ENCODE measurements at places on chromosomes 4 and X.

GRCh38 chr4:78031417-78031950 is 25.6 kb upstream of the FRAS1 start:
- DNase-seq = no peak

- no peak for DNase-seq
Measured at GRCh38 chrX:77786365-77786680, 307 bp upstream of the ATRX start.

DNA sequence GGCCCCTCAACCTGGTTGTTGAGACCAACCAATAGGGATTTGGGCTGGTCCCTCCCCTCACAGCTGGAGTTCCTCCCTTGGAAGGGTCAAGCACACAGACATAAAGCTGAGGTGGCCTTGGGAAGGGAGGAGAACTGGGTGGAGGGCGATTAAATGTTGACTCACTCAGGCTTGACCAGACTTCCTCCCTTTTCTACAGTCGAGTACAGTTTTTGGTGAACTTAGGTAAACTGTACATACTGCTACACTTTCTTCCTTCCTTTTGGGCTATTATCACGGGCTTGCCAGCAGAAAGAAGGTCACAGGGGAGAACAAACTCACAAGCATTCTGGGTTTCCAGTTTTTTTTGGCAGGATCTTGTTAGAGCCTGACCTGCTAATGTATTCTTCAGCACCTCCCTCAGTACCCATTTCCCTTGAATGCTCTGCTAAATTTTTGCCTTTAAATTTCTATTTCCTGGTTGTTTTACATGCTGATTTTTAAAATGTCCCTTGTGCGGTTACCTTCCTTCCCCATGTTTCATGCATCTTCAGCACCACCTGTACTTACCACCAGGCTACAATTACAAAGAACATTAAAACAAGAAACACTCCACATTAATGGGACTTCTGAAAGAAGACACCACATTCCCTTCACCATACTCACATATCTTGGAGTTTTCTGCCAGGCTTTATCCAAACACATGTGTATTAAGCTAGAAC is 135.2 kb upstream of the RASGEF1B start:
- DNase-seq = peak; percentile 37

DNA sequence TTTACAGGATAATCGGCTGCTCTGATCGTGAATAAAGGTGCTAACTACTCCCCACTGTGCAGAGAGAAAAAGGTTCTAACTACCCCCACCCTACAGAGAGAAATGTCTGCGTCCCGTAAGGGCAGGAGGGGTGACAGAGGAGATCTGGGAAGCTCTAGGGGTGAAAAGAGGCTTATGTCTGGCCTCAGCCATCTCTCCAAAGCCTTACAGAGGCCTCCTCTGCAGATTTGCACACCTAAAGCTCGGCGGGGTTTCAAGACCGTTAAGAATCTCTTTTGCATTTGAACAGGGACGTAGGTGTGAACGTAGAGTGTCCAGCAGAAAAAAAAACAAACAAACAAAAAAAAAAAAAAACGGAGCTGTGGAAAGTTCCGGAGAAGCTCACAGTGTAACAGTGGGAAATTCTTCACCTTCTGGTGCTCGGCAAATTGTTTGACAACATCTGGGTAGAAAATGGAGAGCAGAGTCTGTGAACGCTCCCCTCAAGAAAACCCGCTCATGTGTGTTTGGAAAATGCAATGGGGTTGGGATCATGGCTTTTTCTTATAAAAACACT is 161.0 kb downstream of the SHOX start:
- DNase-seq = no peak

GRCh38 chrX:33188286-33188685 is 23.1 kb downstream of the DMD start:
- no peak for DNase-seq

DNA sequence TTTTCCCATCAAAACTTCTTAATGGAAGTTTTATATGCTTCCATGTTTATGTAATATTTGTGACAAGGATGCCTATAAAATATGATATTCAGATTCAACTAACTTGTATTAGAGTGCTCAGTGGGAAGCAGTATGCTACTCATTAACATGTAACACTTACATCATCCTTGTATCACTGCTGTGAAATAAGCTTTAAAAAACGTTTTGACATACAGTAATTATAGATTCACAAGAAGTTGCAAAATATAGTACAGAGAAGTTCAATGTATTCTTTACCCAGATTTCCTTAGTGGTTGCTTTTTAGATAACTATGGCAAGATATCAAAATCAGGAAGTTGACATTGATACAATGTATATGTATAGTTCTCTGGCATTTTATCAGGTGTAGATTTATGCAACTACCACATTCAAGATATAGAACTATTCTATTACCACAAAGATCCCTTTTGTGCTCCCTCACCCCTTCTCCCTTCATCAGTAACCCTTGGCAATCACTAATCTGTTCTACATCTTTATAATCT is 56.3 kb downstream of the DTHD1 start:
- DNase-seq = no peak

- no peak for DNase-seq
Measured at GRCh38 chrX:55777596-55777995, 60.0 kb downstream of the RRAGB start.

DNA sequence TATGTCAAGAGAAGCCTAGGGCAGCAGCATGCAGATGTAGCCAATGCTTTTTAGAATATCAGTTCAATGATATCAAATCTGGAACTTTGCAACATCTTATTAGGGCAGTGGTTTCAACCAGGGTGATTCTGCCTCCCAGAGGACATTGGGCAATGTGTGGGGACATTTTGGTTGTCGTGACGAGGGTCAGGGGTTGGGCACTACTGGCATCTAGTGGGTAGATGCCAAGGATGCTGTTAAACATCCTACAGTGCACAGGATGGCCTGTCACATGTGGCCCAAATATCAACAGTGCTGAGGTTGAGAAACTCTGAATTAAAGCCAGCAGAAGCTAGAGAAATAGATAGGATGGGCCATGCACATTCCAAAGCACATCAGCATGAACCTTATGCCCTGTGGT is 152.3 kb downstream of the AMELX start:
- no peak for DNase-seq

DNA sequence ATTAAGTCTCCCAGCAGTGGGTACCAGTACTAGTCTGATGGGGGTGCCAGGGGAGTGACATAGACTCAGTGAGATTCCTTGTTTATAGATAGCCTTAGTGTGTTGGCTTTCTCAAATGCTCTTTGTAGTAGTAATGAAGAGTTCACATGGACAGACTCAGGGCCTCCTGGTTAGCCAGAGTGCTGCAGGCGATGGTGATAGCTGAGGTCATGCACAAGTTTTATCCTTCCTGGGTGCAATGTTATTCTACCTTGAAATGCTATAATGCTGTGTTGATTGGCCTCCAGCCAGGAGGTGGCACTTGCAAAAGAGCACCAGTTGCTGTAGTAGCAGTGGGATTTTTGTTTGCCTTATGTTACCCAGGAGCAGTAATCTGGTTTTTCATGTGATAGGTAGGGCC is 35.5 kb upstream of the ADH4 start:
- no peak for DNase-seq

- peak; percentile 22 for DNase-seq
Measured at GRCh38 chrX:24668111-24668510, 21.0 kb upstream of the PCYT1B start.

DNA sequence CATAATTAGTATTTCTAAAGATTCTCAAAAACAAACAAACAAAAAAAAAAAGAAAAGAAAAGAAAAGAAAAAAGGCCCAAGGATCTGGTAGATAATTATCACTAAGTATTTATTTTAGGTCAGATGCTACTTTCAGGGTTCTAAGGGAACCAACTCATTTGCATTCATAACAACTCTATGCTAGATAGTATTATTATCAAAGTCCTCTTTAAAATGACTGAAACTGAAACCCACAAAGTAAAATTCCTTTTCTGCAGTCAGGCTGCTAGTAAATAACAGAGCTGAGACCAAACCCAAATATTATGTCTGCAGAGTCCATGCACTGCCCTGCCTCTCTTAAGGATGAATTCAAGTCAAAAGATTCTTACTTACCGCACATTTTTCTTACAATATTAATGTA is 38.3 kb upstream of the MAPK10 start:
- DNase-seq = no peak

DNA sequence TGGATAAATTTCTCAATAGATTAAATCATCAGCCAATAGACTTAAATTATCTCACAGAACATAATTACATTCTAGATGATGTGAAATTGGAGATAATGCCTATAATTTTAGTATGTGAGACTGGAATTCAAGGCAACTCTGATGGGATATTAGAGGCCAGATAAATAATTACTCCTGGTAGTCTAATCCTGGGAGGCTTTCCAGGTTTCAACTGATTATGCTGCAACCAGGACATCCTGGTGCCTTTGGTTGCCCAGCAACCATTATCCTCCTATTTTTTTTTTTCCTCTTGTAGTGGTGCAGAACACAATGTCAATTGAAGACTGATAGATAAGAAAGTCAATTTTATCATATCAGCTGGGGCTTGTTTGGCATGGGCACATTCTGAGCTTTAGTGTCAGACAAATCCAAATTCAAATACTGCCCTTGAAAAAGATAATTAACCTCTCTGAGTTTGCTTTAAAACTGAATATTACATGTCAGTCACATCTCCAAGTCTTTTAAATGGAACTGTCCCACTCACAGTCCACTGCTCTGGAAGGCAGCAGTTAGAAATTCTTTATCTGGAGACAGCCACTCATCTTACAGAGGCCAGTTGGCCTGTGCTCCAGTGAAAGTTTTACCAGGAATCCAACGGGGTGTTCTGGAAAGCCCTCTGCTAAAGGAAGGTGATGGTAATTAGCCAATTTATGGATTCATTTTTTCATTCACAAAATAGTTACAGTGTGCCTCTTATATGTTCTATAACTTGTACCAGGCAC is 95.3 kb upstream of the GUCY1A1 start:
- no peak for DNase-seq

DNA sequence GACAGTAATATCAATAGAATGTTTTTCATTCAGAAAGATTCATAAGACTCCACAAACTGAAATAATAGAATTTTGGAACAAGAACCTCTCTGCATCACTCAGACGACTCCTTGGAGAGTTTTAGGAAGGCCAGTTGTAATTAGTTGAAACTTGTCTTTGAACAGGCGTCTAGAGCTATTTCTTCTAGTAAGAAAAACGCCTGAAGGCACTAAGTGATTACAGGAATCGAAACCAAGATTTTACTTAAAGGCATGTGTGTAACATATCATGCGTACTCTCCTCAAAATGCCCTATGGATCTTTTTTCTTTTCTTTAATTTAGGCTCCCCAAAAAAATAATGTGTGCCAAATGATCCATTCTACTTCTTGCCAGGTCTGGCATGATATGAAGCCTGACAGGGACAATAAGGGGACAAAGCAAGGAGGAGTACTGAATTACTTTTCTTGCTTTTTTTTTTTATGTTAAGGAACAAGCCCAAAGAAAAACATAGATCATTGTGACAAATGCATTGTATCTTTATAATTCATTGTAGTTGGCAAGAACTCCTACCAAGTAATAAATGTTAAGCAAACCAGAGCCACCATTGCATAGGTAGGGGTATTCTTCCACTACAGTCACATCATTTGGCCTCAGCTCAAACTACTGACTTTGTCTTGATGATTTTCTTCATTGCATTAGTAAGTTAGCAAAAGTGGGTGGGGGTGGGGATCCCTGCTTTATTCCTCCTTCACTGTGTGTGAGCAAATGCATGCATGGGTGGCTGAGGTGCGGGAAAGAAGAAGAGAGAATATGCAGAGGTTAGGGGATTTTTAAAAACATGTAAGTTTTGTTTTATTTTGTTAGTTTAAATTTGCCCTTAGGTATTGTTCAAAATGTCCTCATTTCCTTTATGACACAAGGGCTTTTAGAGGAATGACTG is 79.9 kb upstream of the ATOH1 start:
- DNase-seq = no peak

GRCh38 chr4:123415977-123416376 is 19.4 kb downstream of the SPRY1 start:
- DNase-seq = no peak
